Activated CD8-positive, alpha-beta T cell treated with anti-CD3 and anti-CD28 coated beads for 36 hours (primary cell): ENCODE measurements at places on chromosomes 3 and 15. TPM values are rescaled to one million over a fixed set of nuclear protein-coding genes. Genes with fewer than 3 reads are reported as not detected.

ISLR gene
- not detected for total RNA-seq

- DNase-seq: no peak
Measured at GRCh38 chr3:32571192-32571485, 481 bp upstream of the DYNC1LI1 start.

DNA sequence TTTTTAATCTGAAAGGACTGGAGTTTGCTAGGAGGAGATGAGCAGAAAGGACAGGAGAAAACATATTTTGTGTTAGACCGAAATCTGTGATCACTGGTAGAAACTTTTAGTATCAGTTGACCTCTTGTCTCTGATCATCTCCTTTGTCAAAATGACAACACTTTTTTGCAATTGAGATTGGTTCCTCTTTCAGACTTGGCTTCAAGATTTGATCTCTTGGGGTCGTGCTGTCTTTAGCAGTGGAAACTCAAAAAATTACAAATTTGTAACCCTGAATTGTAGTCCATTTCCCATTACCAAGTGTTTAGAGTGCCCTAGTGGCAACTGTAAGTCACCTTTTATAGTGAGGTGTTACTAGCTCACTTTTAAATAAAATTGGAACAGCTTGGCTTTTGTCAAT lies 107.4 kb downstream of the KLHL25 start:
- DNase-seq: no peak

DNA sequence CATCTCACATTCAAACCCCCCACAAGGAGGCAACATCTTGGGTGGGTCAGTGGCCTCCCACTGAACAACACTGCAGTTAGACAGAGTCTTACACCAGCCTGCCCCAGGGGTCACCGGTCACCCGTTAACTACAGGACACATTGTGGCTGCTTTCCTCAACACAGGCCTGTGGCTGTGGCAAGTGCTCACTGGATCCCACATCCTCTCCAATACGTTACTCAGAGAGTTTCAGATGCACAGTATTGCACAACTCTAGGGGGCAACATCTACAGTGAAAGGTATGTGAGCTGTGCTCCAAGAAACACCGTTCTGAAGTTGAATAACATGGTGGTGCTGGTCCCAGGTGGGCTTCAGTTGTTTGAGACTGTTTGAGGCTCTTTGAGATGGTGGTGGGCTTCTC lies 41.0 kb downstream of the CTDSPL start:
- peak; percentile 28 for DNase-seq

DNA sequence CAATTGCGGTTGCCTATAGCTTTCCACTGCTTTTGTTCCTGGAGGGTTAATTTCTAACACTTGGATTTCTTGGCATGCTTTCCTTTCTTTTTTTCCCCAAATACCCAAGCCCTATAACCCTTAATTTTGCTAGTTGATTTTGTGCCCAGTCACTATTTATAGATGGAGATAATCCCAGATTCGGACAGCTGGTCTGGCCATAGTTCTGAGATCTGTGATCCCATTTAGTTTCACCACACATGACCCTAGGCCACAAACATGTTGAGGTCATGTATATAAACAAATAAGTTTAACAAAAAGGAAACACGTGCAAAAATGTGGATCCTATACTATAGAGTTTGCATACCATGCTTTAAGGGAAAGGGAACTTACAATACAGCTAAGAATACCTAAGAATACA lies 111.4 kb downstream of the ZMAT3 start:
- DNase-seq: no peak

GRCh38 chr15:77817434-77817833 lies 184.7 kb upstream of the LINGO1 start:
- no peak for DNase-seq

RTP1 gene
- total RNA-seq: not detected

DNA sequence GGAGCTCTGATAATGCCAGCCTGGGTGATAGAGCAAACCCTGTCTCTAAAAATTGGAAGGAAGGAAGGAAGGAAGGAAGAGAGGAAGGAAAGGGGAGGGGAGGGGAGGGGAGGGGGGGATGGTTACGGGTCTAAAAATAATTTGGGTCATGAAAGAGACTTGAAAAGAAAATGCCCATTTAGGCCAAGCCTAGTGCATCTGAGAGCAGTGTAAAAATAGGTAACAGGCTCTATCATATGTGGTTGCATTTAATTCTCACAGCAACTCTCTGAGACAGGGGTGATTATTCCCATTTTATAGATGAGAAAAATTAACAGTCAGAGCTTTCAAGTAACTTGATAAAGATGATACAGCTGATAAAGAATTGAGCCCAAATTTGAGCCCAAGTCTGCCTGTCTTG lies 3.6 kb upstream of the ECE2 start:
- DNase-seq: no peak

GRCh38 chr3:127690823-127691452 lies 18.2 kb downstream of the ABTB1 start:
- DNase-seq: peak; percentile 23

RASGRP1 gene
- 106 TPM for total RNA-seq

DNA sequence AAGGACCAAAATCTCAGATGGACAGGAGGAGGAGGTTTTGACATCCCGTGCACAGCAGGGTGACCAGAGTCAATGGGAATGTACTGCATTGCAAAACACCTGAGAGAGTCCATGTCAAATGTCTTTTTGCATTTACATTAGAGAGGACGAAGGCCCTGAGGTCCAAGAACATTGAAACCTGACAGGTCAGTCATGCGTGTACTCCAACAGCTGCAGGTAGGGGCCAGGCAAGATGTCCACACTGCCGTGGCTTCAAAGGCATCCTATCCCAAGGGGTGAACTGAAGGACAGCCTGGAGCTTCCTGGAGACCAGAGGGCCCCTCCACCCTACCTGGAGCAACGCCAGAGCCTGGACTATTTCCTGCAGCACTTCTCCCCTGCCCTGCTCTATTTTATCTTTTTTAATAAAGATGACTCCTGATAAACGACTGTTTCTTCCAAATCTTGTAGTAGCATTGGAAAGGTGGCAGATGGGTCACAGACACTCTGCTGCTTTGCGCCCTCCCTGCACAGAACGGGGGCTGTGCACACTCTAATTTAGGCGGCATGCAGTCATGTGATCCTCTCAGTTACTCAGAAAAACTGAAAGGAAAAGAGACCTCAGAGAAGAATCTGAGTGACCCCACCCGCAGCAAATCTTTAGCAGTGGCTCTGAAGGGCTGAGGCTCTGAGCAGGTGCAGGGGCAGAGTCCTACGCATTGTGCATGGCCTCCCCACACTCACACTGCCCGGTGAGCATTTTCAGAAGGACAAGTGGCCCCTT lies 68.2 kb downstream of the HMCES start:
- no peak for DNase-seq

AADACL2 gene
- not detected for total RNA-seq

GRCh38 chr3:137293086-137293485 lies 335.3 kb downstream of the IL20RB start:
- no peak for DNase-seq

MED12L gene
- total RNA-seq: 2.9 TPM

DNA sequence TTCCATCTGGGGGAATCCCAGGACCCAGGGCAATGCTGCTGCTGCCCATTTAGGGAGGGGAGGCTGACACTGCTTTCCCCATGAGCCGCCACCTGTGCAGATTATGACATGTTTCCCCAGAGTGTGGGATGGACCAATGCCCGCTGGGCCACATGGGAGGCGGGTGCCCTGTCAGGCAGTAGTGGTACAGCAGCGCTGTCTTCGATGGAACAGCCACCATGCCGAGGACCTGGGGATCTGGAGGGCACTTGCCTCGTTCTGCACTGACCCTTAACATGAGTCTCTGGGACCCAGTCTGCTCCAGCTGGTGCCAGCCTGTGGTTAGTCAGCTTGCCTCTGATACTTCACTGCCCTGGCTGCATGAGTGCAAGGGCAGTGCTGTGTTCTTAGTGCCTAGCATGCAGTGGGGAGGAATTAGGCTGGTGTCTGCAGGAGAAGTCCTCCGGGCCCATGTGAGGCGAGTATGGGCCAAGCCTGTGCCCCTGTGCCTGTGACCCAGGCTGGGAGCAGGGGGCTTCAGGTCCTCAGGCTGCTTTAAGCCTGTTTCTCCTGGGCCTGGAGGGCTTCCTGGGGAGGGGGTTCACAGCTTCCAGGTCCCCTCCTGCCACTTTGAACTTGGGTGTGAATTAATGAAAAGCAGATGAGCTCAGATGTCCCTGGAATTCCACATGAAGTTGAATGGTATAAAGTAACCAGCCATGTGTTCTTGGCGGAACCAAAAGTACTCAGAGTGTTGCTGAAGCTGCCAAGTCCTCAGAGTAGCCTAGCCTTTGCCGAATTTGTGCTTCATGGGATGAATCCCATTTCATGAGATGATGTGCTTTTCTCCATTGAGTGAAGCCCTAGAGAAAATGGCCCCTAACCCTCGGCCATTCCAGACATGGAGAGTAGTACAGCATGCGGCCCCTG lies 22.9 kb downstream of the KLF13 start:
- peak; percentile 25 for DNase-seq

SMCO1 gene
- total RNA-seq: not detected

DNA sequence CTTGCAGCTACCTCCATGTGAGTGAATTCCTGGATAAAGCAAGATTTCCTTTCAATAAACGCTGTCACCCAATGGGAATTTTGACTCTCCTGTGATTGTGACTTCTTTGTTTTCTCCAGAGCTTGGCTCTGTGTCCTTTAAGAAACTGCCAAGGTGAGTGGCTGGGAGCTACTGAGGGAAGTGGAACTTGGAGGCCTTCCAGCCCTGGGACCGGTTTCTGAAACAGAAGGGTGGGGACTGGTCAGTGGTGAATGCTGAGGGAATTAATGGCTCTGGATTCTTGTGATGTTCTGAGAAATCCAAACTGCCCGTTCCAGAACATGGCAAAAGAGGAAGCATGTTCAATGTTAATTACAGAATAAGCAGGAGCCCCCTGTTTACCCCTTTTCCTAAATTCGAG lies 41.1 kb upstream of the MYZAP start:
- no peak for DNase-seq

DNAH12 gene
- total RNA-seq: 0.07 TPM

DNA sequence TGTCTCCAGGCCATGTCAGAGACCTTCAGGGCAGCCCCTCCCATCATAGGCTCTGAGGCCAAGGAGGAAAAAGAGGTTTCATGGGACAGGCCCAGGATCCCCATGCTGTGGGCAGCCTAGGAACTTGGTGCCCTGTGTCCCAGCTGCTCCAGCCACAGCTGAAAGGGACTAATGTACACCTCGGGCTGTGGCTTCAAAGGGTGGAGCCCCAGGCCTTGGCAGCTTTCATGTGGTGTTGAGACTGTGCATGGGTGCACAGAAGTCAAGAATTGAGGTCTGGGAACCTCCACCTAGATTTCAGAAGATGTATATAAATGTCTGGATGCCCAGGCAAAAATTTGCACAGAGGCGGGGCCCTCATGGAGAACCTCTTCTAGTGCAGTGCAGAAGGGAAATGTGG lies 6.6 kb upstream of the SSR3 start:
- DNase-seq: no peak

DNA sequence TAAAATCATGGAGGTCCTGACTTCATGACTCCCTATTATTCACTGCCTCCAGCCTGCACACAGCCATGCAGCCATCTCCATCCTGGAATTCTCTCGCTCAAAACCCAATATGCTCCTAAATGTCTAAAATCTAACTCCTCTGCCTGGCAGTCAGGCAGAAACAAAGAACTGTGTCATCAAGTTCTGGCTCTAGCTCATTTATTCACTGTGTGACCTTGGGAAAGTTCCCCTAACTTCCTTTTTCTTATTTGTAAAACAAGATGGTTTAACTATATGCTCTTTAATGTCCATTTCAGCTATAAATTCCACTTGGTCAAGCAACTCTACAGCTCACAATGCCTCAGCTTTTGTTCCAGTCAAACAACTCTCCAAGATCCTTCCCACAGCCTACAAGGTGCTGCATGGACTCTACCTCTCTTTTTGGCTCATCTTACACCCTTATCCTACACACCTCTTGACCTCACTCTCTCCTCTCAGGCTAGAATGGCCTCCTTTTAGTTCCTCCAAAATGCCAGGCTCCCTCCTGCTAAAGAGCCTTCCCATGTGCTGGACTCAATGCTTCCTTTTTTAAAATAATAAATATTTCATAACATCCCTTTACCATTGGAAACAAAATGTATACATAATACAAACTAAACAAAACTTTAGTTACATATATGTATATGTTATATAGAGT lies 16.4 kb downstream of the PIK3CB start:
- DNase-seq: no peak

MB21D2 gene
- total RNA-seq: 3.1 TPM

CFAP20DC gene
- total RNA-seq: 1.5 TPM

- no peak for DNase-seq
Measured at GRCh38 chr15:49248291-49248690, 78.2 kb downstream of the GALK2 start.

DNA sequence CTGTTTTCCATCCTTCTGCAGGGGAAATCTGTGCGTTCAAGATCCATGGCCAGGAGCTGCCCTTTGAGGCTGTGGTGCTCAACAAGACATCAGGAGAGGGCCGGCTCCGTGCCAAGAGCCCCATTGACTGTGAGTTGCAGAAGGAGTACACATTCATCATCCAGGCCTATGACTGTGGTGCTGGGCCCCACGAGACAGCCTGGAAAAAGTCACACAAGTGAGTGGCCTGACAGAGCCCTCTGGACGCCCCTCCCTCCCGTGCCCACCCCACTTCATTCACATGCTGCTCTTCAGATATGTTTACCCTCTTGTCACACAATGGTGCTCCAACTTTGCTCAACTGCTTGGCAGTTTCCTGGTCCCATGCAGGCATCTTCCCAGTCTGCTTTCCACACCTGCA lies 274.3 kb upstream of the TRIM42 start:
- no peak for DNase-seq

GRCh38 chr3:42654331-42655201 lies 1.1 kb downstream of the ZBTB47 start:
- DNase-seq: no peak

DNA sequence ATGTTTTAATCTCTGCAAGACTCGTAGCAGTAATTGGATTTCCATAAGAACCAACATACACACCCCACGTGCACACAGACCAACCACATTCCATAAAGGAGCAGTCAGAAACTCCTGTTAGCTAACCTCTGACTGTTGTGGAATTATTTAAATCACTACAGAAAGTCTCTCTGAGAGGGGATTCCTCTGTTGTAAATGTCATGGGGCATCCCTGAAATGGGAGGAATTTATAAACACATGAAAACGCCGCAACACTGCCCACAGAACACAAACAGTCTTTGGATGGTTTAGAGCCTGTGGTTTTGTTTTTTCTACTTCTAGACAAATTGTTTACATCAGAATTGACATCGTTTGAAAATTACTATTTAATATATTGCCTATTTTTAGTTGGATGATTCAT lies 740.1 kb upstream of the GRM7 start:
- no peak for DNase-seq

- peak; percentile 78 for DNase-seq
Measured at GRCh38 chr3:13016083-13016720, 57.0 kb downstream of the IQSEC1 start.

GRCh38 chr15:41819455-41820050 lies 8.3 kb upstream of the JMJD7 start:
- no peak for DNase-seq

- no peak for DNase-seq
Measured at GRCh38 chr3:103052236-103052830, 617.5 kb downstream of the ZPLD1 start.

DNA sequence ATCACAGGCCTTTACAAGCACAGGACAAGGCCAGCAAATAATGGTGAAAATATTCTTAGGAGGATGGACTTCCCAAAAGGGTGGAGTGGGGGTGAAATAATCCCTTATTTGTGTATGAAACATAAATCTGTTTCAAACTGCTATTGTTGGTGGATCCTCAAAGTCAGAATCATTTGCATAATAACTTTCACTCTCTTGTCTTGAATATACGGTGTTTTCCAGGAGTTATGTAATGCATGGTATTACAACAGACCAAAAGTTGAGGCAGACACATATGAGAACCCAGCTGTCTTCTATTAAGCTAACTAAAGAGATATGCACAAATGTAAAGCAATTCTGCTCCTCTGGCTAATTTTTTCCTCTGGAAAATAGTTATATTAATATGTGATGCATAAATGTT lies 57.7 kb downstream of the PRTG start:
- DNase-seq: no peak
